RPMI7951 (cell line): ENCODE measurements at places on chromosomes 2 and 18.
A peak's percentile ranks its signal among the peaks of the same experiment; 100 is the strongest.

- no peak for DNase-seq
Measured at GRCh38 chr2:180314086-180314485, 307.0 kb upstream of the CWC22 start.

DNA sequence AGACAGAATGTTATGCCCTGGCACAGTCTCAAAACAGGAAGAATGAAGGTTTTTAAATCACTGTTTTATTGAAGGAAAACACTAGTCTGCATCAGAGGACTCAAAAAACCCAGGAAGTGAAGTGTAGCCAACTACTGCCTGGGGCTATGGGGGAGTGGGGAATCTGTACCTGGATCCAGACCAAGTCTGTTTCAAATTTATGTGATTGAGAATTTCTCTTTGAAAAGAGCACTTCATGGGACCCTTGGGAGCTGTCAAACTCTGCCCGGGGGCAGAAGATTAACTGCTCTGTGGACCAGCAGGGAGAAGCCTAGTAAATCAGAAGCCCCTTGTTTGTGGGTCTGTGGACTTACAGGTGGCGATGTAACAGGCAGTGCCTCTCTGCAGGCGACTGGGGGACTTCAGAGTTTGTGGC lies 45.3 kb upstream of the TANC1 start:
- peak; percentile 70 for DNase-seq

GRCh38 chr2:25972049-25972823 lies 10.1 kb downstream of the KIF3C start:
- peak; percentile 65 for DNase-seq

DNA sequence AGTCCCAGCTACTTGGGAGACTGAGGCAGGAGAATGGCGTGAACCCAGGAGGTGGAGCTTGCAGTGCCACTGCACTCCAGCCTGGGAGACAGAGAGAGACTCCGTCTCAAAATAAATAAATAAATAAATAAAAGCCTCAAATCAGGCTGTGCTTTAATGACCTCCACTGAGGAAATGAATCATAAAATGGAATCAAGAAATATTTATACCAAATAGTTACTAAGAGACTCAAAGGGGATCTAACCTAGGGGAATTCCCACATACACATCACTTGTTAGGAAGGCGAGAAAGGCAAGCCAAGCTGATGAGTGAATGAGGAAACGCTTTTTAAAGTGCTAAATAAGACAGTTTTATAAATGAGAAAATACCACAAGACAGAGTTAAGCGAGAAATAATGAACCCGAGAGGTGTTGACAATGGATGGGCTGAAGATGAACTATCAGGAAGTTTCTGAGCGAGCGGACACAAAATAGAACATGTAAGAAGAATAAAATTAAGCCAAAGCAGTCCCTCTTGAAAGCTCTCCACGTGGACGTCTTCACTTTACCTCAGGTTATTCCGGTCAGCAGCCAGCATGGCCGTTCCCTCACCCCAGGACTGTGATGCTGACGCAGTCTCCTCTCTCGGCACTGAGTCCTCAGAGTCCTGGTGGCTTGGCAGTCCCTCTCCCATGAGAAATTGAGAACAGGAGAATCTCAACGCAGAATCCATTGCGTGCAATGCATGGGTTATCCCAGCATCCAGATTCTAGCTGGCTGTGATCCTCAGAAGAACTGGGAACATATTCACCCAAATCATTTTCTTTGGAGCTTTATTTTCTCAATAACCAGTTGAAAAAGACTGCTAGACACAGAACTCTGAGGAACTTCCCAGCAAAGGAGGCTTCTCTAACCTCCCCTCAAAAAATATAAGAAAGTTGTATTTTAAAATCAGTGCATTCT lies 22.3 kb downstream of the PXDN start:
- peak; percentile 91 for DNase-seq

DNA sequence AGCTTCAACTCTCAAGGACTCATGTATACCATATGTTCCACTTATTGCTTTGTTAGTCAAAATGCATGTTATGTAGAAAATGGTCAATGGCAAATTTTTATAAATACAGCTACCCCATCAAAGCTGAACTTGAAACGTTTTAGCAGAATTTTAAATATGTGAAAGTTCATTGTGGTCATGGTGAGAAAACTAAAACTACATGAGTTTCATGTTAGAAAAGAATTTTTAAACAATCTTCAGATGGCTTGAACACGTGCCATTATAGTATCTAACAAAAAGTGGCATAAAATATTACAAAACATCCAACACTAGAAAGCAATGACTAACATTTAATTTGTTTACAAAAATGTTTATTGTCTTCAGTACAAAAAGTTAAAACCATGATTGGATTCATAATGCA lies 246.0 kb upstream of the KCNJ3 start:
- no peak for DNase-seq

DNA sequence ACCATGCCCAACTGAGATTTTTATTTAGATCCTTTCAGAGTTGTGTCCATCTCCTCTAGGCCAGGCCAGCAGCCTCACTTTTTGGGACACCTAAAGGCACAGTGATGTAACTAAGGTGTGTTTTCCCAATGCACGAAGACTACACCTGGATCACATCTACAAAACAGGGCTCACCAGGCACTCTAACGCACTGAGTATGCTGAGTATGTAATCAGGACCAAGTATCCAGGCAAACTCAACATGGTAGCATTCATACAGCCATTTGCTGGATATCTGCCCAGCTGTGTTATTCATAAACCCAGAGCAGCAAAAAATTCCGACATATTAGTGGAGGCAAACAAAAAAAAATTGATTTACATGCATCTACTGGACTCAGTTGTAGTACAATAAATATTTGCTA lies 33.8 kb downstream of the LPIN2 start:
- peak; percentile 36 for DNase-seq

DNA sequence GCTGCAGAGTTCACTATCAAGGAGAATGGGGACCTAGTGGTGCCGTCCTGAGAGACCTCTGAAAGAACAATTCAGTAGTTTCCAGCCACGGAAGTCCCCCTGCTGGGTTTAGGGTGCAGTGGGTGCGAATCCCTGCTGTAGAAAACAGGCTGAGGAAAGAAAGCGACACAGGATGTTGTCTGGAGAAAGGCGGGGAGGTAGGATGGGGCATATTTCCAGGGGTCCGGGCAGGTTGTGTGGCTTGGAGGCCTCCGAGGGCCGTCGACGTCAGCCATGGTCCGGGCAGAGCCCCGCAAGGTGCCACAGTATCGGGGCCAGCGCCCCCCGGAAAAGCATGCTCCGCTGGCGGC lies 807 bp upstream of the CREB1 start:
- DNase-seq, result peak; percentile 37

GRCh38 chr2:29811378-29811777 lies 110.0 kb downstream of the ALK start:
- no peak for DNase-seq

DNA sequence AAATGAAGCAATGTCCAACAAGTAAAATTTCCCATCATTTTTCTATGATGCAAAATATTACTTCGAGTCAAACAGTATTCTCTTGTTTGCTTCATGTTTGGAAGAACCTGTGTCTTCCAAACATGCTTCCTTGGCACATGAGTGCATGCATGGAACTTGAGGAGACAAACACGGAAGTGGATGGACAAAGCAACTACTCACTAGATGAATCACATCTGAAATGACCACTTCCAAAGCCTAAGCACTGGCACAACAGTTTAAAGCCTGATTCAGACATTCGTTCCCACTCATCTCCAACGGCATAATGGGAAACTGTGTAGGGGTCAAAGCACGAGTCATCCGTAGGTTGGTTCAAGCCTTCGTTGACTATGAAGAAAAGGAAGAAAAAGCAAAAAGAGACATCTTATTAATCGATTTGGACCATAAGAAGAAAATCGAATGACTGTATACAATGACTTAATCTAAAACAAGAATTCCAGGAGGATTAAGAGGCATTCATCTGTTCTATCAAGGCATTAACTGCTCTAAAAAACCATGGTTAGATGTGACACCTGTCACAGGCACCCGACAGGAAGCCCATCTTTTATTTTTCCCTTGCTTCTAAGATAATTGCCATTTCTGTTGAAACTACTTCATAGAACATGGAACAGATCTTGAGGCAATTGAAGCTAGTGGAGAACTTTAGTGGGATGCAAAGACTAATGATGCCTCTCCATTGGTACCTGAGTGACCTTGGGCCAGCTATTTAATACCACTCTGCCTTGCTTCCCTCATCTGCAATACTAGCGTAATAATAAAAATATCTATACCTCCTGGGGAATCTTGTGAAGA lies 56.0 kb downstream of the ATIC start:
- DNase-seq, result peak; percentile 83

GRCh38 chr2:226776104-226776503 lies 23.5 kb downstream of the IRS1 start:
- no peak for DNase-seq

- no peak for DNase-seq
Measured at GRCh38 chr18:47985866-47986265, 55.4 kb upstream of the SMAD2 start.

GRCh38 chr18:39571511-39571910 lies 2005.9 kb upstream of the CELF4 start:
- DNase-seq, result peak; percentile 6

DNA sequence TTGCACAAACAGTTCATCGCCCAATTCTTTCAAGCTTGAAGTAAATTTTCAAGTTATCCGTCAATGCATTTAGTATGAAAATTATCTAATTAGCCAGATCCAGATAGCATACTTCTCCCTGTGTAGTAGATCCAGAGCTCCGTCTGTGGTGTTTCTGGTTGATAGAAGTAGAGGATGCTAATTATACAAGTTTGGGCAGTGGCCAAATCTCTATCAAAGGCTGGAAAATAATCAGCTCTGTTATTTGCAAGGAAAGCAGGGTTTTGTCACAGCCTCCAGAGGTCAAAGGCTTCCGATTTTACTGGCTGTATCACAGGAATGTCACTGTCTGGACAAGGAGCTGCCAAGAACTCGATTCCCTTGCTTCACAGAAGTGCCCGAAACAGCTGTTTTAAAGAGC lies 28.6 kb downstream of the LRRC30 start:
- DNase-seq, result no peak
